Small intestine (tissue), 16 donors: ENCODE measurements at places on chromosomes 5 and 9. TPM values are rescaled to one million over a fixed set of nuclear protein-coding genes. Genes with fewer than 3 reads are reported as not detected.

SLC6A3 gene
- polyA plus RNA-seq, result not detected

ACSL6 gene
- polyA plus RNA-seq, result 1.8 TPM

ACOT12 gene
- polyA plus RNA-seq, result not detected

C9orf50 gene
- 0.27 TPM for polyA plus RNA-seq

RMND5B gene
- polyA plus RNA-seq, result 27.1 TPM

HK3 gene
- polyA plus RNA-seq, result 1.1 TPM

STARD4 gene
- 14.6 TPM for polyA plus RNA-seq

CBY3 gene
- 1.0 TPM for polyA plus RNA-seq

CACNA1B gene
- 0.18 TPM for polyA plus RNA-seq

CDO1 gene
- 1.1 TPM for polyA plus RNA-seq

ASPN gene
- 2.8 TPM for polyA plus RNA-seq

SOX30 gene
- 0.22 TPM for polyA plus RNA-seq

SHC3 gene
- polyA plus RNA-seq, result 1.5 TPM

PSAT1 gene
- 2.8 TPM for polyA plus RNA-seq

DMRT3 gene
- not detected for polyA plus RNA-seq

GPR107 gene
- 3.2 TPM for polyA plus RNA-seq

GRXCR2 gene
- polyA plus RNA-seq, result not detected

ADAM19 gene
- 0.81 TPM for polyA plus RNA-seq
